ENCODE measurements at places on chromosomes 3 and 15. TPM values are rescaled to one million over a fixed set of nuclear protein-coding genes. Genes with fewer than 3 reads are reported as not detected.

GRCh38 chr3:197003461-197004385, 25.9 kb downstream of the MELTF start:
- no peak for DNase-seq

Gene NSUN3
- total RNA-seq: 6.2 TPM

- DNase-seq: no peak
Measured at GRCh38 chr15:64211696-64212095, 48.9 kb upstream of the PPIB start.

GRCh38 chr15:57500979-57501576, 90.6 kb upstream of the MYZAP start:
- peak; percentile 78 for DNase-seq

GRCh38 chr15:22866079-22866478, 27.6 kb downstream of the NIPA2 start:
- DNase-seq: no peak

DNA sequence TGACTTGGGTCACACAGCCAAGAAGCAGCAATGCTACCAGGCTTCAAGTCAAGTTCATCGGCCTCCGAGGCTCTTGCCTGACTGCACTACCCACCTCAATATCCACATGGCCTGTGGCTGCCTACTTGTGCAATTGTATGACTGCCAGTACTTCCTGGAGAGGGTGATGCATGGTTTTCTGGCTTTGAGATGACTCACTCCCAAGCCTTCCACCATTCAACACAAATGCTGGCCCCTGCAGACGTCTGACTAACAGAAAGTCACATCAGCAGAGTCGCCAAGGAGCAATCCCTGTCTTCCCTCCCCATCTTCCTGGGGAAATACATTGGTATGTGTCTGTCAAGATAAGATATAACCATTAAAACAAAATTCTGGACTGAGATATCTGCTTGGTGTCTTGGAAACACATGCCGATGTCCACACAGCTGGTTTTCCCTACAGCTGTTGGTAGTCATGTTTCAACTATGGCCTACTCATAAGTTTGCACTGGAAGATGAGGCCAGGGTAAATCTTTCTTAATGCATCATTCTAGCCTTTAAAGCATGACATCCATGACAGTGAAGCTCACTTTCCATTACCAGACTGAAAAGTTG, 79.6 kb upstream of the SPATA12 start:
- peak; percentile 99 for DNase-seq

DNA sequence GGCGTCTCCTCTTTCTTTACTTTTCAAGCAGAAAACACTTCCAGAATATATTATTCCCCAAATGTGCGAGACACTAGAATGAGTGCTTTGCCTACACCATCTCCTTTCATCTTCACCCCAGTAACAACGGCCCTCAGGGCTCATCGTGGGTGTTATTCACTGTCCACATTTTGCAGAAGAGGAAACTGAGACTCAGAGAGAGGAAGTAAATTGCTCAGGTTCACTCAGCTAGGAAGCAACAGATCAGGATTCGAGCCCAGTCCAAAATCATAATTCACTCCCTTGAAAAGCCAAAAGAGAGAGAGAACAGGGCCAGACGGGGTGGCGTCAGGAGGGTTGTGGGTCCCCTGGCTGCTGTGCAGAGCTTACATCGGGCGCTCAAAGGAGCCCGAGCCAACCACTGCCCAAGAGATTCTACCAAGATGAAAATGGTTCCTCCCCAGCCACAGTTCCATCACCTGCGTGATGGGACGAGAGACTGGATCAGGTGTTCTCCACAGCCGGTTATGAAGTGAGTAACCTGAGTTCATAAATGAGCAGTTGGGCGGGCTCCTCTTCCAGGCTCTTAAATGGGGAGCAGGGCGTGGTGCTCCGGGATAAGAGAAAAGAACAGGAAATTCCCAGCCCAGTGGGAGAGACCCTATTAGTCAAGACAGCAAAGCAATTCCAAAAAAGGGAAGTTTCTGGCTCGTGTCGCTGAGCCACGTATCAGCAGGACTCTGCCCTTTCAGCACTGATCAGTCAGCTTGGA, 48.6 kb upstream of the FLNB start:
- DNase-seq: peak; percentile 67

Measured in GM23248 (cell line).